T-helper 2 cell treated with Interferon-gamma antibody and Interleukin-4, amounts not matched to agents 5 μg/mL and 100 μg/mL, for 36 hours (primary cell): ENCODE measurements at places on chromosomes 6 and 20.

DNA sequence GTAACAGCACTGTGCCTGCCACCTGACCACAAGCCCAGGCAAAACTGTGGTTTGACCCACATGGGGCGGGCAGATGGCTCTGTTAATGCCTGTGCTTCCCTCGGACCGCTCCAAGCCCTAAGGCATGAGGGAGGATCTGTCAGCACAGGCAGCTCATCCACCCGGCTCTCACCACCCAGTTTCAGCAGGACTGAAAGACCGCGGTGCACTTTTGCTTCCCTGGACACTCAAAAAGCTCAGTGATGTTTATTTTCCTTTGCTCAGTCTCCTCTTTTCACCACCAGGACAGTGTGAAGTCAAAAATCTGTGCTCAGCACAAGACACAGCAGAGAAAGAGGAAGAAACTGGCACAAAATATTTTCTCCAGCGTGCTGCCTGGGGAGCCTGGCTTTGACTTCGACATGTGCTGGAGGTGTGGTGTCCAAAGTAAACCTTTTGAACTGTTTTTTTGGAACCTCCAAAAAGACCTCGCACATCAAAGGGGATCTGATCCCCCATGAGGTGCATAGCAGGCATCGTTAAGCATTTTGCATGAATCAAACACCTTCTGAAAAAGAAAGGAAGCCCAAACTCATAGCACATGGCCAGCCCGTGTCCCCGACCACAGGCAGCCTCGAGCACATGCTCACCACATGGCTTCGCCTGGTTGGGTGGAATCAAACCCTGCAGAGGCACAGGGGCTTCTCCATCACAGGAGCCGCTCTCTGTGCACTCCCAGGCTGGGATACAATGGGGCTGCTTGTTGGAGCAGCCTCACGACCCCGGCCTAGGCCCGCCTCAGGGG lies 441.7 kb upstream of the JARID2 start:
- H3K36me3 ChIP-seq = peaks cover 2% of the 10 kb centered on the region
- no peak for DNase-seq
- H3K4me1 ChIP-seq = peaks cover 2% of the 10 kb centered on the region
- H3K4me3 ChIP-seq = no peak overlapping the region
- H3K27me3 ChIP-seq = no peaks in the 10 kb centered on the region

GRCh38 chr6:137044366-137045221 lies at the start of gene IL20RA:
Gene IL20RA (minus strand): TSS chr6:137044965. CDS start chr6:137044728, 237 bp downstream.
- DNase-seq = no peak
- H3K4me3 ChIP-seq = peak within 1 kb of the TSS; percentile 64
- H3K27ac ChIP-seq = no peak within 1 kb of the TSS
- no peaks in the 10 kb centered on the region for H3K36me3 ChIP-seq
- H3K4me1 ChIP-seq = peaks cover 5% of the 10 kb centered on the region

DNA sequence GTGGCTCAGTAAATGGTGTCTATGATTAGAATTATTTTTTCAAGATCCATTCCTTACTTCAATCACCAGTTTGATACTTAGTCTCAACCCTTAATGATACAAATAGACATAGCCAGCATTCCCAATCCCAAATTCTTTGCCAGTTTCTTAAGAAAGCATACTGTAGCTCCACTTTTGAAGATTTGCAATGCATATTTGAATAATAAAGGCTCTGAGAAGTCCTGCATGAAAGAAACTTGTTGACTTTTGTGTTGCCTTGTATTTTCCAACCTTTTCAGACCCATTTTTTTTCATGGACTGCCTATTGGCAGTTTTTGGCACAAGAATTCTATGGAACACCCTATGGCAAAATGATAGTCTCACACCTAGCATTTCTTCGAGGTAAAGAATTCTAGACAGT lies 215.6 kb upstream of the CHD6 start:
- H3K4me3 ChIP-seq = no peak overlapping the region
- H3K36me3 ChIP-seq = no peaks in the 10 kb centered on the region
- H3K27me3 ChIP-seq = no peaks in the 10 kb centered on the region
- no peaks in the 10 kb centered on the region for H3K4me1 ChIP-seq
- no peak for DNase-seq

DNA sequence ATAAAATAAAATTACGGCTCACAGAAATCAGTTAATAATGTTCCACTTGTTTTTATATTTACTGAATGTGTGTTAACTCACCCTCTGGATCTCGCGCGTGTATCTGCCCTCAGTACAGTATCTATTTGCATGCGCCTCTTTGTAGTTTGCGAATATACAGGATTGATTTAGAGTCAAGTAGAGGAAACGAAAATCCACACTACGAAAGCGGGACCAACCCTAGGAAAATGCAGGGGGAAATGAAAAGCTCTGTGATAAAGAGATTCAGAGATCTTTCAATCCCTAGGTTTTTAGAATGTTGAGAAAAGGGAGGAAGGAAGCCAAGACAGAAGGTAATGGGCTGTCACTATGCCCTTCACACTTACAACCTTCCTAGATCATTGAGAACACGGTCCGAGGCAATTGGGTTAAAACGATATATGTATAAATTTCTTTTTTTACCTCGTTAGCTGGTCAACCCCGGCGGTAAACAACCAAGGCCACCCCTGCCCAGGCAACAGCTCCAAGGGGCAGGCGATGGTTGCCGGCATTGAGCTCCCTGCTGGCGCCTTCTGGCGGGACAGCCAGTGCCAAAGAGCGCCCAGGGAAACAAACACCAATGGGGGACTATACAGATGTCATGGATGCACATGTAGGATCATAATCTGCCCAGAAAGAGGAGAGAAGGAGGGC lies 792 bp upstream of the FUT9 start:
- H3K4me1 ChIP-seq = no peaks in the 10 kb centered on the region
- no peaks in the 10 kb centered on the region for H3K36me3 ChIP-seq
- H3K27me3 ChIP-seq = peaks cover 28% of the 10 kb centered on the region

DNA sequence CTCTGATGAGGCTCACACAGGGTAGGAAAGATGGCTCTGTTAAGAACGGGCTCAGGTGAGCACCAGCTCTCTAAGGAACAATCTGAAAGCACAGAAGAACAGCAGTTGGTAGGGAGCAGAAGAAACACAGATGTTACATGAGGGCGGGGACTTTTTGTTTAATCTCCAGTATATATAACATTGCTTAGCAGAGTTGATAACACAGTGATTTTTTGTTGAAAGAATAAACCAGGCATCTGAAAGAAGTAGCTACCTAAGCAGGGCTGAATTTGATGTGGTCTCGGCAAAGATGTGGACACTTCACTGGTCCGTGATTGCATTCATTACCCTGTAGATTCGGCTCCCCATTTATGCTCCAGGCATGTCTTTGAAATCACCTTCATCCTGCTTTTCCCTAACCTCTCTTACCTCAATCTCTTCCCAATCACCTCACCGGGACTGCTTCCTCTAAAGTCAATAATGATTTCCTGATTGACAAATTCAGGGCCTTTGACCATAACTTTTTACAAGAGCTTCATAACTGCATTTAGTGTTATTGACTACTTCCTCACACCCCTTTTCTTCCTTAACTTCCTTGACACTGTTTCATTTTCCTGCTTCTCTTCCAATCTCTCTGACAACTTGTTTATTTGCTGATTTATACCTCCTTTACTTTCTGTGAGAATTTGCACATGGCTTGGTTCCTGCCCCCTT lies 34.4 kb downstream of the SAMD3 start:
- no peak overlapping the region for H3K4me3 ChIP-seq
- peak overlapping the region; percentile 52 for H3K27ac ChIP-seq
- peaks cover 57% of the 10 kb centered on the region for H3K4me1 ChIP-seq
- no peak for DNase-seq

DNA sequence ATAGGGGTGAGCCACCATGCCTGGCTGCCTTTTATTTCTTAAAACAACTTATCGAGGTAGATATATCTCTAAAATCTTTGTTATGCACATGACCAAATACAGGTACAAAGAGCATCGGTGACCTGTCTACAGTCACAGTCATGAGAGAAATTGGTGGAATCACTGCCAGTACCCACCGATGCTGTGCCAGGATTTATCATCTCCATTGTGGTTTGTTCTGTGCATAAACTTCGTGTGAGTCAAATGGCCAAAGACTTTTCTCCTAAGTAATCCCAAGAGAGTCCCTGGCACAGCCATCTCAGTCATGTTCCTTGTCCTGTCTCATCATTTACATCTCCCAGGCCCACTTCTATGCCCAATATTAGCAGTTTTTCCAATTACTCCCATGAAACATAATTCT lies 9.0 kb downstream of the GSTA3 start:
- no peaks in the 10 kb centered on the region for H3K27me3 ChIP-seq
- no peak for DNase-seq
- no peak overlapping the region for H3K27ac ChIP-seq
- no peak overlapping the region for H3K4me3 ChIP-seq
- H3K36me3 ChIP-seq = no peaks in the 10 kb centered on the region

GRCh38 chr6:105402090-105402938 lies 568 bp downstream of the PREP start:
- peaks cover 50% of the 10 kb centered on the region for H3K4me1 ChIP-seq
- H3K27me3 ChIP-seq = peaks cover 11% of the 10 kb centered on the region
- H3K27ac ChIP-seq = peak overlapping the region; percentile 77
- DNase-seq = no peak
- peaks cover 7% of the 10 kb centered on the region for H3K36me3 ChIP-seq
- H3K4me3 ChIP-seq = peak overlapping the region; percentile 97

GRCh38 chr6:169208011-169208410 lies 45.6 kb downstream of the THBS2 start:
- H3K36me3 ChIP-seq = peaks cover 7% of the 10 kb centered on the region
- DNase-seq = no peak

DNA sequence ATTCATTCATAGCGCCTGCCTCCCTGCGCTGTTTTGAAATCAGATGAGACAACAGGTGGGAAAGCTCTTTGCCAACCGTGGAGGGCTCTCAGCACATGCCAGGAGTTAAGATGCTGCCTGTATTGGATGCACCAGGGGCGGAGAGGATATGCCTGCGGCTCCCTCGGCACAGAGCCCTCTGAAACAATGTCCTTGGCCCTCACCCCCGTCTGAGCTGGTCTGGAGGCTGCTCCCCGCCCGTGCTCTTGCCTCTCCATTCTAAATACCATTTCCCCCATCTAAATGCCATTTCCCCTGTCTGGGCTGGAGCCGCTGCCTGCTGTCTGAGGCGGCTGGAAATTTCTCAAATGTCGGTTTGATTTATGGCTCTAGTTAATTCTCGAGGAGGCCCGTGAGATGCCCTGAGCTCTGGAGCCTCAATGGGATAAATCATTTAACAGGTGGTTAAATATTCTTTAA lies 50.8 kb upstream of the MLN start:
- DNase-seq = no peak
- H3K4me3 ChIP-seq = no peak overlapping the region
- H3K36me3 ChIP-seq = no peaks in the 10 kb centered on the region
- H3K27me3 ChIP-seq = peaks cover 44% of the 10 kb centered on the region
- no peak overlapping the region for H3K27ac ChIP-seq

DNA sequence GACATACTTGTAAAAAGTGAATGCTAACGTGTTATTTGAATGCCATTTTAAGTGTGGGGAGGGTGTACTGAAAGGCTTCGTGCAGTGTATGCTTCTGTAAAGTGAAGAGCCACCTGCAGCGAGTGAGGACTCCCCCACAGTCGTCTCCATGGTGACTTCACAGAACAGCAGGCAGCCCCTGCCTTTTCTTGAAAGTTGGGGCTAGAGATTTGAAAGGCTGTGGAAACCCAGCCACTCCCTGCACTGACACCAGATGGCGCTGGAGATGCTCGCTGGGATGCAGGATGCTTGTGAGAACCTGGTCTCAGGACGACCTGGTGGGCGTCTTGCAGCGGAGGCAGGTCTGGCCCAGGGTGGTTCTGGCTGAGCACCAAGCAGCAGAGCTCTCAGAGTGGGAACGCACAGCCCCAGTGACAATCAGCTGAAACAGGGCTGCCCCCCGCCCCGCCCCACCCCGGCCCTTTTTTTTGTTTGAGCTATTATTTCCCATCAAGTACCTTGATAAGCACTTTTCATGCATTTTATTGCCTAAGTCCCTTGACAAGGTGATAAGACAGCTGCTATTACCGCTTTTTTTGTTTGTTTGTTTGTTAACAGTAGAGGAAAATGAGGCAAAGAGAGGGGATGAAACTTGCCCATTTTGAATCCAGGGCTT lies 150.3 kb downstream of the SYCP2 start:
- no peaks in the 10 kb centered on the region for H3K36me3 ChIP-seq
- DNase-seq = peak; percentile 7
- no peak overlapping the region for H3K27ac ChIP-seq
- no peaks in the 10 kb centered on the region for H3K27me3 ChIP-seq

GRCh38 chr6:47061309-47062300 lies 19.5 kb upstream of the ADGRF1 start:
- no peaks in the 10 kb centered on the region for H3K27me3 ChIP-seq
- no peaks in the 10 kb centered on the region for H3K36me3 ChIP-seq
- no peak for DNase-seq
- no peak overlapping the region for H3K4me3 ChIP-seq
- no peaks in the 10 kb centered on the region for H3K4me1 ChIP-seq

GRCh38 chr6:41560431-41561192 lies 14.4 kb downstream of the FOXP4 start:
- H3K27ac ChIP-seq = peak overlapping the region; percentile 81
- DNase-seq = peak; percentile 78
- H3K36me3 ChIP-seq = no peaks in the 10 kb centered on the region
- peaks cover 43% of the 10 kb centered on the region for H3K27me3 ChIP-seq
- H3K4me3 ChIP-seq = peak overlapping the region; percentile 84

GRCh38 chr20:20017844-20018185 lies 653 bp downstream of the NAA20 start:
- peak overlapping the region; percentile 79 for H3K27ac ChIP-seq
- no peaks in the 10 kb centered on the region for H3K27me3 ChIP-seq
- H3K36me3 ChIP-seq = peaks cover 9% of the 10 kb centered on the region
- DNase-seq = no peak
- peak overlapping the region; percentile 92 for H3K4me3 ChIP-seq

DNA sequence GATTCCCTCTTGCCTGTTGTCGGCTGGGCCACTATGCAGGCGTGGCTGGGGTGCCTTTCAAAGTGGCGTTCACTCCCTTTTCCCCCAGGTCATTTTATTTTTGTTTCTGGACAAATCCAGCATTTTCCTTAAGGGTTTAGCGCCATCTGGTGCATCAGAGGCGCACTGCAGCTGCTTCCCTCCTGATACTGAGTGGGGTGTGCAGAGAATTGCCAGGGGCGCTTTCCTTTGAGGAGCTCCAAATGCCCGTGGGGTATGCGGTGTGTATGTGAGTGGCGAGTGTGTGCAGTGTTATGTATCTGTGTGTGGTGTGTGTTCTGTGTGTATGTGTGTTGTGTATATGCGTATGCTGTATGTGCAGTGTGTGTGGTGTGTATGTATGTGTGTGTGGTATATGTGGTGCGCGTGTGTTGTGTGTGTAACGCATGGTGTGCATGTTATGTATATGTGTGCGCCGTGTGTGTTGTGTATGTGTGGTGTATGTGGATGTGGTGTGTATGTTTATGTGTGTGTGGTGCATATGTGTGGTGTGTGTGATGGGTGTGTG lies 100.1 kb upstream of the AGPAT4 start:
- no peak overlapping the region for H3K27ac ChIP-seq
- H3K27me3 ChIP-seq = no peaks in the 10 kb centered on the region
- DNase-seq = peak; percentile 35
- no peaks in the 10 kb centered on the region for H3K36me3 ChIP-seq
- no peaks in the 10 kb centered on the region for H3K4me1 ChIP-seq

DNA sequence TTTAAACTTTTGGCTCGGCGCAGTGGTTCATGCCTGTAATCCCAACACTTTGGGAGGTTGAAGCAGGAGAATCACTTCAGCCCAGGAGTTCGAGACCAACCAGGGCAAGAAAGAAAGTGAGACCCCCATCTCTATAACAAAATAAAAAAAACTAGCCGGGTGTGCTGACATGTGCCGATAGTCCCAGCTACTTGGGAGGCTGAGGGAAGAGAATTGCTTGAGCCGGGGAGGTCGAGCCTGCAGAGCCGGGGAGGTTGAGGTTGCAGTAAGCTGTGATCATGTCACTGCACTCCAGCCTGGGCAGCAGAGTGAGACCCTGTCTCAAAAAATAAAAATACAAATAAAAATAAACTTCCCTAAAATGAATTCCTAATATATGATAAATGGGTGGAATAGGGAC lies 50.4 kb downstream of the ZMYND8 start:
- no peaks in the 10 kb centered on the region for H3K27me3 ChIP-seq
- H3K27ac ChIP-seq = no peak overlapping the region
- H3K4me1 ChIP-seq = peaks cover 34% of the 10 kb centered on the region
- peaks cover 51% of the 10 kb centered on the region for H3K36me3 ChIP-seq
